ENCODE measurements at places on chromosomes 13 and 19.

- DNase-seq: no peak
Observed at GRCh38 chr19:7868326-7868670, 5.9 kb downstream of the PRR36 start.

DNA sequence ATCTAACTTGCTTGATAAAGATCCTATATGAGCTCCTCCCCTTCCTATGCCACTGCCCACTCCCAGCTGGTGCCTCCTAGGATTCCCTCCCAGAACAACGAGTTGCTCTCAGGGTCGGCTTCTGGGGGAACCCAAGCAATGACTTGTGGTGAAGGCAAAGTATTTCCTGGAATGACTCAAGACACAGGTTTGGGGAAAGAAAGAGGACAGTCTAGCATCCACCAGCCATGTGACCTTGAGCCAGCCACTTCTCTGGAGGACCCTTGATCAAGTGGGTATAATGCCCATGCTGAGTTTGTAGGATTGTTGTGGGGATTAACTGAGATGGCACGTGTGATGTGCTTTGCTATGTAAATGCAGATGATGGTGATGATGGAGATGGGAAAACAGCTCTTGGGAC, 33.0 kb downstream of the MBD3L2B start:
- no peak for DNase-seq

DNA sequence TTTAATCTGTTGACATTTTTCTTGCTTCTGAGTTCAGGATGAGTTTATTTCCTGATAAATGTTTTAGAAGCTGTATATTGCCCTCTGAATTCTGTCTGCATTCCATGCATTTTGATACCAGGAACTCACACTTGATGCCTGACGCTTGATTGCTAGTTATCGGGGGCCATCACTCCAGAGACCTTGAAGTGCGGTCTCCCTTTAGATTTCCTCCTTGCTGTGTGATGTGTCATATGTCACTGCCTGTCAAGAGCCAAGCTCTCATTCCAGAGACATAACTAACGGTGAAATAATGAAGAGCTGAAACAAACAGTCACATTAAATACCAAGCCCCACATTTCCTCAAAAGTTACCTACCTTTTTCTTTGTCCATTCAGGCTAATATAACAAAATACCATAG, 155.5 kb downstream of the TNFSF13B start:
- no peak for DNase-seq

- no peak for DNase-seq
Observed at GRCh38 chr13:97934590-97934989, 18.9 kb upstream of the IPO5 start.

DNA sequence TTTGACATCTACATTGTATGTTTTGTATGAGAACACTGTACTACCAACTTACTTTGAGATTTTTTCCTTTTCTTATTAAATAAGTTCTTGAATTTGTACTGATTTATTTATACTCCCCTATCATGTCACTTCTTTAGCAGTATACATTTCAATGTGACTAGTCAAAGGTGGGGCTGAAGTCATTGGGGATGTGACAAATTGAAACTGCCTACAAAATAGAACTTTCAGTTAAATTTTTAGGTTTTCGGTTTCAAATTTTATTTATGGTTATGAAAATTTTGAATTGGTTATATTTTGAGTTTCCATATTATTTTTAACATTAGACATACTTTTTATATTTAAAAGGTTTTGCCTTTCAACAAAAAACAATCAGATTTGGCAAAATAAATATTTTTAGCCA, 221.6 kb downstream of the NBEA start:
- no peak for DNase-seq

GRCh38 chr19:47095476-47096099, 18.0 kb downstream of the ZC3H4 start:
- no peak for DNase-seq

- no peak for DNase-seq
Observed at GRCh38 chr13:100825557-100825956, 151.0 kb upstream of the TMTC4 start.

- no peak for DNase-seq
Observed at GRCh38 chr13:48322294-48322693, 18.7 kb downstream of the RB1 start.

DNA sequence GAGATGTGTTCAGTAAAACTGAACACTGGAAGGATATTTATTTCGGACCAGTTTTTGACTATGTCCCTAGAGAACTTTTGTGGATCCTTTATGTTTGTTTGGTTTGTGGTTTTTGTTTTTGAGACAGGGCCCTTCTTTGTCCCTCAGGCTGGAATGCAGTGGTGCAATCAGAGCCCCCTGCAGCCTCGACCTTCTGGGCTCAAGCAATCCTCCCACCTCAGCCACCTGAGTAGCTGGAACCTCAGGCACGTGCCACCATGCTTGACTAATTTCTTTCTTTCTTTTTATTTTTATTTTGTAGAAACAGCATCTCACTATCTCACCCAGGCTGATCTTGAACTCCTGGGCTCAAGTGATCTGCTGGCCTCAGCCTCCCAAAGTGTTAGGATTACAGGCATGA, 955 bp upstream of the ZNF709 start:
- DNase-seq: no peak

DNA sequence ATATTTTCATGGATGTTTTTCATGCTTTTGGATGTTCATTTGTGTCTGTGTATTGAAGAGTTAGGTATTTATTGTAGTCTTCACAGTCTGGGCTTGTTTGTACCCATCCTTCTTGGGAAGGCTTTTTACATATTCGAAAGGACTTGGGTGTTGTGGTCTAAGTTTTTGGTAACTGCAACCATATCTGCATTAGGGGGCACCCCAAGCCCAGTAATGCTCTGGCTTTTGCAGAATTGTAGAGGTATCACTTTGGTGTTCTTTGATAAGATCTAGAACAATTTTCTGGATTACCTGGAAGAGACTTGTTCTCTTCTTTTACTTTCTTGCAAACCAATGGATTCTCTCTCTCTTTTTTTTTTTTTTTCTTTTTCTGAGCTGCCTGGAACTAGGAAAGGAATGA, 581.3 kb downstream of the DACH1 start:
- DNase-seq: no peak

- DNase-seq: no peak
Observed at GRCh38 chr19:1183543-1184172, 9.6 kb upstream of the SBNO2 start.

DNA sequence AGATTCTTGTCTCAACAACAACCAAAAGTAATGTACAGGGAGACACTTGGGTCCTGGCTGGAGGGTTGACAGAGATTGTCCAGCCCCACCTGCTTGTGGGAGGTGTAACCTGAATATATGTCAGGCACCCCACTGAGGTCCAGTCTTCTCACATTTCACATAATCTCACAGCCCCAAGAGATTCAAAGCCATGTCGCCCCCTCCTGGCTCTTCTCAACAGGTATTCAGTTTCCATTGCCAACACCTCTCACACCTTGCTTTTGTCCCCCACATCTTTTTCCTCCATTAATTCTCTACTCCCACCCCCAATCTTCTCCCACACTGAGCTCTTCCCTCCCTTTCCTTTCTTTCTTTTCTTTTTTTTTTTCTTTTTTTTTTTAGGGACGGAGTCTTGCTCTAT, 11.2 kb downstream of the UNC13A start:
- no peak for DNase-seq

DNA sequence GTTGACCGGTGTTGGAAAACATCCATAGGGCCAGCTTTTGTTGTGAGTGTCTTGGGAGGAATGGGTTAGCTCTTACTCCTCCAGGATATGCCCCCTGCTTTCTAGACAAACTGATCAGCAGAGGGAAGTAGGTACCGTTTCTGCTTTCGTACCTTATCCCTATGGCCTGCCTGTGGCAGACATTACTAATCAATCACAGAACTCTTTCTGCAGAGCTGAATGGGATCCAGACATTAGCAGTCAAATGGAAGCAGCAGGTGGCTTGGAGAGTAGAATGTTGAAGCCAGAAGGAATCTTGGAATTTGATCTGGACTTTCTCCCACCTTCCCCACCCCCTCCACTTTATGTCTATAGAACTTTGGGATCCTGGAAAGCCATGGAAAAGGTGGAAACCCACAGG, 17.1 kb downstream of the NWD1 start:
- no peak for DNase-seq

GRCh38 chr13:99749271-99750019, 222.1 kb downstream of the ZIC5 start:
- no peak for DNase-seq

- no peak for DNase-seq
Observed at GRCh38 chr13:111667757-111668156, 347.3 kb downstream of the TEX29 start.

DNA sequence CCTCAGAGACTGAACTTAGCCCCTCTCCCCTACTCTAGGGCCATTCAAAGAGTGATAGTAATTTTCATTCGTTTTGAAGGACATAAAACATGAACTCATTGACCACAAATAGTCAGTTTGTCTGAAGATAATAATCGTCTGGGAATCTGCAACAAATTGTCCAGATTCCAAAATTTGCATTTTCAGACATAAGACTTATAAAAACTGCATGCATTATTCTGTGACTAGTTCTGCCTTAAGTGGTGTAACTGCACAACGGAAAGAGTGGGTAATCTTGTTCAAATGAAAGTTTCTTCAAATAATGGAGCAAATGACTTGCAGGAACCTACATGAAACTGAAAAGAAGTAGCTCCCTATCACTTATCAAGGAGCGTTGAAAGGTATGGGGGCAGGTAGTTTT, 8.4 kb downstream of the CSNK1A1L start:
- DNase-seq: no peak

DNA sequence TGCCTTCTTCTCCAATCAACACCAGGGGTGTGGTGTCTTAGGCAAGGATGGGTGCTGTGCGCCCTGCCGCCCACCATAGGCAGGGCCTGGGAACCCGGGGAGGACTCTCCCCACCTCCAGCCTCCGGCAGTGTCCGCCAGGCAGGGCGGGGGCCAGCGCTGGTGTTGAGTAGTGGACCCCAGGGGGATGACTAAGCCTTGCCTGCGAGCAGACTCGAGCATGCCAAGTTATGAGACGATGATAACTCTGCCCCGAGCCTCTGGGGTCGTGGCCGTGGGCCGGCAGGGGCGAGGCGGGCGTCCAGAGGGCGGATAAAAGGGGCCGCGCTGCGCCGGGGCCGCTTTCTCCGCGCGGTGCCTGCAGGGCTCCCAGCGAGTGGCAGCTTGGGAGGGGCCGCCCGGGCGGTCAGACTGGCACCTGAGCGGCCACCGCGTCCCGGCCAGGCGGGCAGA, at the start of gene MEDAG:
Gene MEDAG, plus strand, starts transcription at position 340 of the 452 bp plus-strand sequence. CDS start 245 bp downstream, outside the sequence.
- no peak for DNase-seq

- no peak for DNase-seq
Observed at GRCh38 chr19:31354316-31354715, 5.1 kb upstream of the TSHZ3 start.

GRCh38 chr13:61277586-61278276, 137.9 kb downstream of the PCDH20 start:
- no peak for DNase-seq

GRCh38 chr13:111181977-111182376, 66.9 kb downstream of the ARHGEF7 start:
- DNase-seq: no peak

DNA sequence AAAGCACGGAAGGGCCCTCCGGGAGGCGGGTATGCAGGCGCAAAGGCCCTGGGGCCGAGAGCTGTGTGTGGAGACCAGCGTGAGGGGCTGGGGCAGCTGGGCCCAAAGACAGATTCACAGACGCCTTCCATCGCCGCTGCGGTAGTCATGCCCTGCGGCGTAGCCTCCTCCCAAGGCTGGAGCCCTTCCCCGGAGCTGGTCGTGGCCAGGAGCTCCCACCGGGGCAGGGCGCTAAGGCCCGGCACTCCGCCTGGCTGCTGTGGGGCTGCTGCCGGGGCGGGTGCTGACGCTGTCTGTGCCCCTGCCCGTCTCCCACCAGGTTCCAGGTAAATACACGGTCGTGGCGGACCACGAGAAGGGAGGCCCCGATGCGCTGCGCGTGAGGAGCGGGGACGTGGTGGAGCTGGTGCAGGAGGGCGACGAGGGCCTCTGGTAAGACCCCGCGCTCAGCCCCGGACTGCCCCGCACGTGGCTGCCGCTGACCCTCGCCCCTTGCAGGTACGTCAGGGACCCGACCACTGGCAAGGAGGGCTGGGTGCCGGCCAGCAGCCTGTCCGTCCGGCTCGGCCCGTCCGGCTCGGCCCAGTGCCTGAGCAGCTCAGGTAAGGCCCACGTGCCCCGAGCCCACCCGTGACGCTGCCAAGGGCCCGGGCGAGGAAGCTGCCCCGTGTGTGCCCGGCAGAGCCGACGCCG, 9.4 kb upstream of the F7 start:
- no peak for DNase-seq

DNA sequence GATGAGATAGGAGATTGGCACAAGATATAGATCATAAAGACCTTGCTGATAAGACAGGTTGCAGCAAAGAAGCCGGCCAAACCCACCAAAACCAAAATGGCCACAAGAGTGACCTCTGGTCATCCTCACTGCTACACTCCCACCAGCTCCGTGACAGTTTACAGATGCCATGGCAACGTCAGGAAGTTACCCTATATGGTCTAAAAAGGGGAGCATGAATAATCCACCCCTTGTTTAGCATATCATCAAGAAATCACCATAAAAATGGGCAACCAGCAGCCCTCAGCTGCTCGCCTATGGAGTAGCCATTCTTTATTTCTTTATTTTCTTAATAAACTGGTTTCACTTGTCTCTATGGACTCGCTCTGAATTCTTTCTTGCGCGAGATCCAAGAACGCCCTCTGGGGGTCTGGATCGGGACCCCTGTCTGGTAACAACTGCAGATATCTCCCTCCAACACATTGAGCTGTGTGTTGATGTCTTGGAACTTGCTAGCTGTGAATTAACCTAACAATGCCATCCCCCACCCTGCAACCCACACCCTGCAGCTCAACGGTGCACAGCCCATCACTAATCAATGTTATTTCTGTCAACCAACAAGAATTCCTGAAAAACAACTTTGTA, 27.1 kb upstream of the GRTP1 start:
- no peak for DNase-seq

GRCh38 chr19:43445426-43445825, 20.0 kb downstream of the LYPD3 start:
- DNase-seq: no peak

DNA sequence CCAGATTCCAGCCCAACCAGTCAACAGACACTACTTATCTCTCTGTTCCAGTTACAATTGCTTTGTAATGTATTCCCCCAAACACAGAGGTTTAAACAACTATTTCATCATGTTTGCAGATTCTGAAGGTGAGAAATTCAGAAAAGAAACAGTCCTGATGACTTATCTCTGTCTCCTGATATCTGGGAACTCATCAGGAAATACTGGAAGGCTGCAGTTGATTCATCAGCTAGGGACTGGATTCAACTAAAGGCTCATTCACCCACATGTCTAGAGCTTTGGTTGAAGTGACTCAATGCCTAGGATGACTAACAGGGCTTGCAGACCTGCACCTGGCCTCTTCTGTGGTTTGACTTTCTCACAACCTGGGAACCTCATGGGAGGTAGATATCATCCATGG, 56.6 kb upstream of the GPC6 start:
- no peak for DNase-seq

DNA sequence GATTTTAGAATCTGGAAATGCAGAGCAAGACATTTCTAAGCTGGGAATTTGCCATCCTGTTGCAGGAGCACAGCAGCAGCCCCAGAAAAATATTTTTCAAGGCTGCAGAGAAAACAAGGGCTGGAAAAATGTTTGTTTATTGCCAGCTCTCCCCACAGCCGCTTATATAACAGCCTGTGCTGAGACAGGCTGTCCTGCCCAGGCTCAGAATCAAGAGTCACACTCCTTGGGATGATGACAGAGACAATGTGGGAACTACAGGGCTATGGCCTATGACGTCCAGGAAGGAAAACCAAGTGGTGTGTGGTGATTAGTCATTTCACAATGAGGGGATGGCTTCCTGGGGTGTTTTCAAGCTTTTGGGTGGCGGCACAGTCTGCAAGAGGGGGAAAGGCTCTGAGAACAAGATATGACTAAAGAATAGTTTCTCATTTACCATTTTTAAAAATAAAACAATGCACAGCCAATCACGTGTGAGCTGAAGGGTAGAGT, 136.3 kb upstream of the SERP2 start:
- DNase-seq: peak; percentile 32

All from stimulated activated CD8-positive, alpha-beta memory T cell treated with anti-CD3 and anti-CD28 coated beads, Interleukin-7, amount 100 ng/mL, for 48 hours (primary cell).